Hippocampal formation (tissue), 2 donors: ENCODE measurements at places on chromosomes 2 and 18.

DNA sequence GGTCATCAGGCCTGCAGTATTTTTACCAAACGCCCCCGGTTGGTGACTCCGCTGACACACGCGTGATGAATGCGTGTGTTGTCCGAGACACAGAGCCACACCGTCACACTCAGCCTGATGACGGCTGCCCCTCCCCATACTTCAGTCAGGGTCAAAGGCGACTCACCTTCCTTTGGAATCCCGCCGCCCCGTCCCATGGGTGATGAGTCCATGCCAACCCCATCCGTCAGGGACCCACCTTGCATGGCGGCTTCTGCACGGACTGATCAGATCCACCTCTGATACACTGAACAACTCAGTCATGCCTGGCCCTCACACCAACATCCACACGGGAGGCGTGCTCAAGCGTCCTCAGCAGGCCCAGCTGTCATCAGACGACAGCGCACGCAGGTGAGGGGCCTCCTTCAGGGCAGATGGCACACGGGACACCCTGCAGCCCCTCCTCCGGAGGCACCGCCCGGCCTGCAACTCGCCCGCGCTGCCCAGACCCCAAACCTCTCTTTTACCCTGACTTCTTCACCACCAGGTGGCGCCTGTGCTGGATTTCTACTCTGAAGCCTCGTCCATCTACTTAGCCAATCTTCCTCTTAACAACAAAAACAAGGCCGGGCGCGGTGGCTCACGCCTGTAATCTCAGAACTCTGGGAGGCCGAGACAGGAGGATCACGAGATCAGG lies 89.2 kb downstream of the ZNF516 start:
- no peak for DNase-seq

GRCh38 chr2:140701726-140702125 lies 1429.1 kb downstream of the LRP1B start:
- no peak for DNase-seq

GRCh38 chr18:9756271-9756932 lies 48.3 kb downstream of the RAB31 start:
- DNase-seq: no peak

GRCh38 chr2:35973737-35974132 lies 381.8 kb upstream of the CRIM1 start:
- DNase-seq: no peak

GRCh38 chr2:16215902-16216557 lies 275.7 kb downstream of the MYCN start:
- DNase-seq: no peak

- DNase-seq: no peak
These were observed 127.1 kb downstream of the LPIN1 start for GRCh38 chr2:11873356-11874154.

DNA sequence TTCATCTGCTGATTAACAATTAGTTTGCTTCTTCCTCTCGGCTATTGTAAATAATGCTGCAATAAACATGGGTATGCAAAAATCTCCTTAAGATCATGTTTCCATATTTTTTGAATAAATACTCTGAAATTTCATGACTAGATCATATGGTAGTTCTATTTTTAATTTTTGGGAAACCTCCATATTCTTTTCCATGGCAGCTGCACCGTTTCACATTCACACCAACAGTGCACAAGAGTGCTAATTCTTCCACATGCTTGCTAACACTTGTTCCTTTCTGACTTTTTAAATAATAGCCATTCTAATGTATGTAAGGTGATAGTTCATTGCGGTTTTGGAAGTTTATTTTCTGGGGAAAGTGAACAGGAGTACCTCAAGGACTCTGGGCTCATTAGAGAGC lies 52.6 kb upstream of the TACR1 start:
- DNase-seq: no peak

GRCh38 chr2:202771336-202771735 lies 100.2 kb downstream of the ICA1L start:
- no peak for DNase-seq

DNA sequence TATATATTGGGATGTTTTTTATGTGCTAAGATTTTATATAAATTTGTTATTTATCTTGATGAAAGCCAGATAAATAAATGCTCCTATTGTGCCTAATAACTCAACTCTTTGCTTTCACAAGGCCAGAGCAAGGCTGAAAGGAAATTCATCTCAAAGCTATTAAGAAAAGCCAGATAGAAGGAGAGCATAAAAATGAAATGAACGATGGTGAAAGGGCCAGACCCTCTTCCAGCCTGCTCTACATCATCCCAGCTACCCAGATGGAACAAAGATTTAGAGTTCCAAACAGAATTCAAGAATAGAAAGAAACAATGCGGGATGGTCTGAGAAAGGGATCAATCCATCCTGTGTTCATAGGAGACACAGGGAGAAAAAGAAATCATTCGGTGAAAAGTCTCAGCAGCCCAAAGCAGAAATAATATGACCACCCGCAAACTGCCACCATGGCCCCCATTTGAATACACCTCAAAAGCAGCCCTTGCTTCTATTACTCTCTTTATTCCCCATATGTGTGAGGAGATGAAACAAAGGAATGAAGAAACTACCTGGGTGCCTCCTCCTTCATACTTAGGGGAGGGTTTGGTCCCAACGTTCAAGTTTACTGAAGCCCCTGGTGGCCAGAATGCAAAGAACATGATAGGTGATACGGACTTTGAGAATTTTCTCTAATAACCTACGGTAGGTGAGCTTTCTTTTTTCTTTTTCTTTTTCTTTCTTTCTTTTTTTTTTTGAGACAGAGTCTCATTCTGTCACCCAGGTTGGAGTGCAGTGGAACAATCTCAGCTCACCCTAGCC lies 110.1 kb upstream of the FBXO11 start:
- no peak for DNase-seq

GRCh38 chr2:235432741-235433520 lies 60.9 kb upstream of the AGAP1 start:
- no peak for DNase-seq

GRCh38 chr2:45882707-45883602 lies 231.5 kb downstream of the PRKCE start:
- no peak for DNase-seq

- no peak for DNase-seq
These were observed 271.3 kb downstream of the LRATD1 start for GRCh38 chr2:14903709-14904374.

DNA sequence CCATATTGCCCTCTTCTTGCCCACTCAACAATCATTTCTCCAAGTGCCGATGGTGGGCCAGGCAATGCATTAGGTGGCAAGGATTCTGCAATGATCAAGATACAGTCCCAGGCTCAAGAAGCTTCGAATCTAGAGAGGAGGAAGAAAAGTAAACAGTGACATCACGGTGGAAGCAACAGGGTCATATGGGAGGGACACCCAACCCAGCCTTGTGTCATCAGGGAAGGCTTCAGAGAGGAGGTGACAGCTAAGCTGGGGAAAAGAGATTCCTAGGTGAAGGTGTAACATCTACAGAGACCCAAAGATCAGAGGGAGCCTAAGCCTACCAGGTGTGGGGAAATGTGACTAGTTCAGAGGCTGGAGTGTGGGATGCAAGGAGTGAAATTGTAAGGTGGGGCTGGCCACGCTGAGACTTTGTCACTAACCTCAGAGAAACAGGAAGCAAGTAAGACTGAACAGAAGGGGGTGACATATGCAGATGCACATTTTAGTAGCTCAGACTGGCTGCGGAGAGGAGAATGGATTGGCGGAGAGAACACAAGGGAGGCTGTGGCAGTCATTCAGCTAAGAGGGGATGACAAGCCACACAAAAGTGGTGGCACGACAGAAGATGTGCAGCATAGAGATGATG lies 104.9 kb downstream of the ANKRD44 start:
- no peak for DNase-seq

DNA sequence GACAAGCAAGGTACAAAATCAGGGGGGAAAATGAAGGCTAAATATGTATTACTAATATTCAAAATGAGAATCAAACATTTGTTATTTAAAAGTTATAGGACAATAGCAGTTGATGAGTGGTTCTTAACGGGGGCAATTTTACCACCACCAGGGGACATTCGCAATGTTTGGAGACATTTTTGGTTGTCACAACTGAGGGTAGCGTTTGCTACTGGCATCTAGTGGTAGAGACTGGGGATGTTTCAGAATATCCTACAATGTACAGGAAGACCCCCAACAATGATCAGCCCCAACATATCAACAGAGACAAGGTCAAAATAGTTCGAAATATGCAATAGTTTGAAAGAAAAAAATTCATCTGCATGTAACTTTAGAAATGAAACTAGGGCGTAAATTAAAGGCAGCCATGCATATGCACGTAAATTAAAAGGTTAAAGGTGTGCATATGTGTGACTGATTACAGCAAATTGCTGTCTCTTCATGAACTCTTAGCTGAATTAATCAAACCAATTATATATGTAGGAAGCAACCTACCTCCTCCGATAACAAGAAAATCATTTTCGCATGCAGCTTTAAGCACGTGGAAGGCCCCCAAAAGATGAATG lies 61.2 kb upstream of the CUL3 start:
- DNase-seq: peak; percentile 6

DNA sequence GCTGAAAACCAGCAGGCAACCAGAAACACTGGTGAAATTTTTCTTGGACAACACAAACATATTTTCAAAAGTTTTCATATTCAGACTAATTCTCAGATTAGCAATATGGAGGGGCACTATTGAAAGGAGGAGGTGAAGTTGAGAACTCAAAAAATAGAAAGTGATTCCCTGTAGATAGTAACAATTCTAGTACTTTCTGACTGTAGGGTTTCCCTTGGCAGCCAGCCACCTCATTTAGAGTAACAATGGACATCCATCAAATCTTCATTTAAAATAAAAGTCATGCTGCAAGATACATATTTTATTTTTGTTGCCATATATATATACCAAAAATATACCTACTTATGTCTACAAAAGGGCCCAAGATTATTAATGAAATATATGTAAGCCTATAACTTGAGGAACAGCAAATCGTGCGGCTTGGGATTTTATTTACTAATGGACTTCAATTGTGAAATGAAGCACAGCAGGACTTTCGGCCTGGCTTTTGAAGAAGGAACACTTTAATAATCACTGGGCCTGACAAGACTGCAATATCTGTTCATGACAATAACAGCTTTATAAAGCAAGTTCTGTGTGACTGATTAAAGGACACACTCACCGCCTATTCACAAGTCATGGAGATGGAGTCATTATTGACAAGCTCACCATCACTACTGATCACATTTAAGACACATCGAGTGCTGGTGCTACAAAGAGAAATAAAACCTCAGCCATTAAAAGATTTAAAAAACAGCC lies 6.8 kb upstream of the NR4A2 start:
- DNase-seq: peak; percentile 65

- no peak for DNase-seq
These were observed 40.8 kb downstream of the WDR35 start for GRCh38 chr2:19949071-19949470.

DNA sequence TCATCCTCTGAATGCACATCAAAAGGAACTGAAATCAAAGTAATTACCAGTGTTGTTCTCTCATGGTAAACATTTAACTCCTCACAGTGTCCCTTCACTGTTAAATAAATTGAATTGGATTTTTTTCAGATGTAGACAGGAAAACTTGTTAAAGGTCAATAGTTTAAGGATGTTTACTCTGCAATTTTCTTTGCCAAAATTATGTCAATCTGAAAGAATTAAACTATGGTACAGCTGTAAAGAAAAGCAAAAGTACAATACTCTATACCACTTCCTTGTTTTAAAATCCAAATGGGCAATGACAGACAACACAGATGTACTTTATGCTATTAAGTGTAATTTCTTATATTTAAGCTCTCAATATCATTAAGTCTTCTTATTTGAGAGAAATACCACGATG lies 153.2 kb downstream of the WDPCP start:
- no peak for DNase-seq

DNA sequence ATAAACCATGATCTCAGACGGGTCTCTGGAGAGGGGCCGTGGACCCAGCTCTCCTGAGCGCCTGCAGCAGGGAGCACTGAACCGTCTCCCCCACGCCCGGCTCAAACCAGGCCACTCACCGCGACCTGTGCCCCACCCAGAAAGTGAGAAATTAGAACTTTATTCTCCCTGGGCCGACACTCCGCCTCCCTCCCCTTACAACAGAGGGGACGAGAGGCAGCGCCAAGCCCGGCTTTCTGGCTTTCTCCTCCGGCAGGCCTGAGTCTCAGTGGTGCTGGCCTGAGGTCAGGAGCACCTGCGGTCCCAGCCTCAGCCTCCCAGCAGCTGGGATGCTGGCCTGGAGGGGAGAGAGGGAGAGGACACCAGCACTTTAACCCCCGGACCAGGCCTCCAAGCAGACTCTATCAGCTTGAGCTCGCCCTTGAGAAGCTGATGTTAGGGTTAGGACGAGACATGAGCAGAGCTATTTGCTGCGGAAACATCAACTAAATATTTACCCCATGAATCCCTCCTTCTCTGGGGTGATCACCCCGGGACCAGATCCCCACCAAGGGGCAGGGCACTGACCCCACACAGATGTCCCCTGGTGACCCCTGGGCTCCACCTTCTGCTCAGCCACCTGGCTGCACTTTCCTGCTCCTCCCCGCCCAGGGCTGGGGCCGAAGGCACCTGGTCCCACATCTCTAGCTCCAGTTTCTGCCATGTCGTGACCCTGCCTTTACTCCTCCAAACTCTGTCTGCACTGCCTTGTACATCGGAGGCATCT lies 856.3 kb upstream of the SALL3 start:
- DNase-seq: no peak

DNA sequence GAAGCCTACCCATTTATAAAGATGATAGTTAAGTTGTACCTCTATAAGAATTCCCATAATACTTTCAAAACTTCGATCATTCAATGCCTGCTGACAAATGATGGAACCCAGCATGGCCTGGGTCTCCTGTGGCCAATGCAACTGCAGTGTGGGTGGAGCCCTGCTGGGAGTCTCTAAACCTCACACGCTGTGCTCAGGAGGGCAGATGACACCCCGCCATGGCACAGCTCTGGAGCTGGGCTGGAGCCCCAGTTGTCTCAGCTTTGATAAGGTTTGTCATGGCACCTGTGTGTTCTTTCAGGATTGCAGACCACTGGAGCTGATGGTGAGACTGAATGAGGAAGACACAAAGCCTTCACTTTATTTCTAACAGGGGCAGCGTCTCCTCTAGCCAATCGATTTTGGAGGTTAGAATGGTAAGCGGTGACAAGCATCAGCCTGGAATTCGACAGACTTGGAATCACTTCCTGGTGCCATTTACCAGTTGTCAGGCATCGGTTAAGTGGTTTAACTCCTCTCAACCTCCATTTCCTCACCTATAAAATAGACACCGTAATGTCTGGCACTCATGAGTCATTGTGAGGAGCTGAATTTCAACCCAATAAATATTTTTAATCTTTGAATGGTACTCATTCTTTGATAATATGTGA lies 383.6 kb upstream of the SALL3 start:
- DNase-seq: no peak

DNA sequence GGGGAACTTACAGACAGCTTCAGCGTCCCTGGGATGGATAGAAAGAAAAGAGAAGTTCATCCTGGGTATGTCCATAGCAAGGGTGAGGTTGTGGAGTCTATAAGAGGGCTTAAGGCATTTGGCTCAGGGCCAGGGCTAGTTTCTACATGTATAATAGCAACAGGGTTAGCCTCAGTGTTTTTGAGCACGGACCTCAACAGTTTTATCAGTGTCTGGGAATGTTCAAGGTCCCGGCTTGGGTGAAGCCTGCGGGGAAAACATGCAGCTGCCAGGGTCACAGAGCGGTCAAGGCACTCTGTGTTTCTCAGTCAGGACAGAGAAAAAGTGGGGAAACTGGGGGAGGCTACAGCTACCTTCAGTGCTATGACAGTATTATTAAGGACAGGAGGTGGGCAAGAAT lies 427.7 kb upstream of the HS6ST1 start:
- no peak for DNase-seq
